Skin of body (tissue), 3 donors: ENCODE measurements at places on chromosomes 2 and 18. TPM values are rescaled to one million over a fixed set of nuclear protein-coding genes. Genes with fewer than 3 reads are reported as not detected.

GRCh38 chr2:37829202-37829601, 95.9 kb upstream of the RMDN2 start:
- peak; percentile 66 for DNase-seq

DNA sequence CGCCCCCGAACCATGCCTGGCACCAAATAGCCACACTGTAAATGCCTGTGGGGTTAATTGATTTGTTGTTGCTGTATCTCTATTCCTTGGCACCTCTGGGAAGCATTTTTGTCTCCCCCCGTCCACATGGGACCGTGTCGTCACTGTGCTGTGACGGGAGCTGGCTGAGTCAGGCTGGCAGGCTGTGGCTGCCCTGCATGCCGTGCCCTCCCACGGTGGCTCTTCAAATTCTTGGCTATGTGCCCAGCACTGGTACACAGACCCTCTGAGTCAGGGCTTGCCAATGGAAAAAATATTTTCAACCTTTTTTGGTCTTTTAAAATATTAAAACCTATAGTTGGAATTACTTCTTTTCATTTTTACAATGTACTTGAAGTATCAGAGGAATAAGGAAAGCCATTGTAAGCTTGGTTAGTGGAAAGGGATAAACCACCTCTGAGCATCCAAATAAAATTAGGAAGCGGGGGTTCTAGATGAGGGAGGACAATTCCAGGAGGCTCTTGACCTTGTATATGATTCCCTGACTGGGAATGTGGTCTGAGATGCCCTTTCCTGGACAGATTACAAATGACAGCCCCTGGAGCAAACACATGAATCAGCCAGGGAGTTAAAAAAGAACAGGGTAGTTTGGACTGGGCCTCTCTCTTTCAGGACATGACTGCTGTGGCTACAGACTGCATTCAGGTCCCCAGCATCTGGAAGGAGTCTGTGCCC, 59.4 kb downstream of the DGKD start:
- DNase-seq: no peak

The OSR1 gene
- 12.9 TPM for total RNA-seq

The LTBP1 gene
- total RNA-seq: 111 TPM

DNA sequence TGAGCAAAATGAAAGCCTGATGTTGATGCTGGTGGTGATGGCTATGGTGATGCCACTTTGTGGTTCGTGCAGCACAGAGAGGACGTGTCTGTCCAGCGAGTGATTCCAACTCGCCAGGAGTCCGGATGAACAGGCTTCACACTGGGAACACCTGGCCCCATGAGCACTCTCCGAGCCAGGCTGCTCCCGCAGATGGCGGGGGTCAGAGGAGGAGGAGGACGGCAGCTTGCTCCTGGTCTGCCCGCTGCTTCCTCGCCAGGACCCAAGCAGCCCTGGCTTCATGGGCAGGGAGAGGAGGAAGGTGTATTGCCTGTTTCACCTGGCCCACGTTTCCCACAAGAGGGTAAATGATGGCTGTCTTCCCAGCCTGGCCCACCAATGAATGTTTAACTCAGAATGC, 121.6 kb downstream of the MTCL1 start:
- DNase-seq: no peak

The DIPK1C gene
- total RNA-seq: 2.4 TPM

DNA sequence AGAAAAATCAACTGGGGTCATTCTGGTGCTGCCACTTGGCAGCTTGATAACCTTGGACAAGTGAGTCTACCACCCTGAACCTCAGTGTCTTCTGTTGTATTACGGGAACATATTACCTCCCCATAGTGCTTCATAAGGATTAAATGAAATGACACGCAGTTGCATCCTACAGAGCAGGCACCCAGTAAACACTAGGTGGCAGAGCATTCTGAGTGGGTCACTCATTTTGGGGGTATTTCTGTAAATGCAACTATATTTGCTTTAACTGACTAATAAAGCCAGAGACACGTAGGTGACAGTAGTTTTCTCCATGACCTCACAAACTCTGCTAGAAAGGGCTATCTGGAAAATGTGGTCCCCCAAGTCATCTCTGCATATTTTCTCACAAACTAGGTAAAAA, 4.7 kb downstream of the CD226 start:
- DNase-seq: no peak

- DNase-seq: no peak
These were observed 104.3 kb downstream of the SP100 start for GRCh38 chr2:230520061-230520874.

DNA sequence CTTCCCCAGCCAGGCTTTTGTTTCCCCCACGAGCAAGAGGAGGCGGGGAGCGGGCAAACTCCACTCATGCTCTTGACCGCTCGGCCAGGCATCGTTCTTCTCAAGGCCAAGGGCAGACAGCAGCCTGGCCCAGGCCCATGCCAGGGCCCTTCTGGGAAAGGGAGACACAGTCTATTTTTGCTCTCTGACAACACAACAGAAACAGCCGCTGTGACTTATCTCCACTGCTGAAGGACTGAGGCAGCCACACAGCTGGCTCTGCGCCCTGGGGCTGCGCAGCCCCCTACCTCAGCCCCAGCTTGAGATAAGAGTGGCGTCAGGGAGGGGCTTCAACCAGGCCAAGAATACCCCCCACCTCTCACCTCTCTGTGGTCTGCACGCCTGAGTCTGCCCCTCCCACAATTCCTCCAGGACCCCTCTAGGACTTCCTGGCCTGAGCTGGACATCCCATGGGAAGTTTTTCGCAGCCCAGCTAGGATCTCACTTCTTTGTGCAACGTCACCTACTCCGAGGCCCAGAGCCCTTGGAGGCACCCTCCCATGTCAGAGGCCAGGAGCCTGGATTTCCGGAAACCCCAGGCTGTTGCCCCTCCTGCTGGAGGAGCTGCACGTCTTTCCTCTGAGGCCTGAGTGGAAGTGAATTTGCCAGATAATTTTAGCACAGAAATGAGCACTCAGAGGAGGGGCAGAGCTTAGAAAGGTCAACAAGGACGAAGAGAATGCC, 118.9 kb upstream of the OTOS start:
- no peak for DNase-seq

The BMP10 gene
- total RNA-seq: not detected

- DNase-seq: no peak
These were observed 211.3 kb upstream of the HAAO start for GRCh38 chr2:43003702-43004101.

GRCh38 chr18:36592282-36592681, 236.5 kb downstream of the TPGS2 start:
- no peak for DNase-seq

The MAP3K20 gene
- 60.2 TPM for total RNA-seq

GRCh38 chr2:46254474-46254873, 42.7 kb upstream of the EPAS1 start:
- no peak for DNase-seq

The LINC00305 gene
- total RNA-seq: not detected

GRCh38 chr2:144519934-144520731, at the start of gene ZEB2:
Gene ZEB2, minus strand, starts transcription at chr2:144520119. Its CDS starts 2,769 bp downstream, at chr2:144517350.
- peak; percentile 99 for DNase-seq

DNA sequence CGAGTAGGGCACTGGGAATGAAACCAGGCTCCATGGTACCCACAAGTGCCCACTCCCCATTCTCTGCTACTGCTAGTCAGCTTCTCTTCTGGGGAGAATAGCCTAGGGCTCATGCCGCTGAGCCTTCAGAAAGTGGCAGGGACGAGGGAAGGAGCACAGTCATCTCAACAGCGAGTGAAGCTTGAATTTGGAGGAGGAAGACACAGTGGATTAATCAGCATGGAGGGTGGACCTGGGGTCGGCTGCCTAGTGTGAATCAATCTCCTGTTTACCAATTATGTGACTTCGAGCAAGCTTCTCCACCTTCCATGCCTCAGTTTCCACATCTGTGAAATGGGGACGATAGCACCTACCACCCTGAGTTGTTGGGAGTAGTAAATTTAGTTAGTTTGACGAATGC, 157.0 kb downstream of the SEPTIN10 start:
- no peak for DNase-seq

The SERPINB11 gene
- not detected for total RNA-seq
